SHP77 (cell line): ENCODE measurements at places on chromosomes 6 and 20.

DNA sequence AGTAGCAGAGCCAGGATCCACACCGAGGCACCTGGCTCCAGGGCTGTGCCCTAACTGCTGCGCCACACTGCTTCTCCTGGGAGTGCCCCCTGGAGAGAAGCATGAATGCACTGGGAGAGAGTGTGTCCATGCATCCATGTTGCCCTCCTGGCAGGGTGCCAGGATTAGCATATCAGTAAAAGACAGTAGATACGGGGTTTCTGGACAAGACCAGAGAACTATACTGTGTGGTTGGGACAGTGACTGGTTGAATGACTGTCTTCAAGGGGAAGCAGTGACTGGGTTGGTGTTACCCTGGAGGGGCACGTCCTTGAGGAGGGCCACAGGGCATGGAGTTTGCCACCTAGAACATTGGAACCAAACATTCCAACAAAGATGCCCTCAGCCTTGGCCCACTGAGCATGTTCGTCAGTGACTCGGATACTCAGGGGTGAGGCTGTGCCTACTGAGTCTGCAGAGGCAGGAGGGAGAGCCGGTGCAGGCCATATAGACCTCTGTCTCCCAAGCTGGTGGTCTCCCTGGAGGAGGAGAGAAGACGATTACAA is 288.8 kb downstream of the CDC5L start:
- no peak for DNase-seq

DNA sequence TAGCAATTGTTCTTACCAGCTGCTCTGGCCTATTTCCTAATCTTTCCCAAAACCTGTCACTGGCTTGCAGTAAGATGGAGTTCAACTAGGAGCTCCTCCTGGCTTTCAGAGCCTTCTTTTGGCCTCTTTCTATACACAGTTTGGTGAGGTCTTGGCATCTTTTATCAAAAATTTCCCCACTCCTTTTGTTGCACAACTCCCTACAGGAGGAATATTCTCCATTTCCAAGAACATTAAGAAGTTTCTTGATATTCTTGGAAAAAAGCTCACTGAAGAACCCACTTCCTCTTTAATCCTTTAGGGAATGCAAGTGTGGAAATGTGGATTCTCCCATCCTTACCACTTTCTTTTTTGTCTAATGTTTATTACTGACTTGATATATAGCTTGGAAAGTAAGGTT is 171.3 kb upstream of the KCNK16 start:
- DNase-seq: no peak

DNA sequence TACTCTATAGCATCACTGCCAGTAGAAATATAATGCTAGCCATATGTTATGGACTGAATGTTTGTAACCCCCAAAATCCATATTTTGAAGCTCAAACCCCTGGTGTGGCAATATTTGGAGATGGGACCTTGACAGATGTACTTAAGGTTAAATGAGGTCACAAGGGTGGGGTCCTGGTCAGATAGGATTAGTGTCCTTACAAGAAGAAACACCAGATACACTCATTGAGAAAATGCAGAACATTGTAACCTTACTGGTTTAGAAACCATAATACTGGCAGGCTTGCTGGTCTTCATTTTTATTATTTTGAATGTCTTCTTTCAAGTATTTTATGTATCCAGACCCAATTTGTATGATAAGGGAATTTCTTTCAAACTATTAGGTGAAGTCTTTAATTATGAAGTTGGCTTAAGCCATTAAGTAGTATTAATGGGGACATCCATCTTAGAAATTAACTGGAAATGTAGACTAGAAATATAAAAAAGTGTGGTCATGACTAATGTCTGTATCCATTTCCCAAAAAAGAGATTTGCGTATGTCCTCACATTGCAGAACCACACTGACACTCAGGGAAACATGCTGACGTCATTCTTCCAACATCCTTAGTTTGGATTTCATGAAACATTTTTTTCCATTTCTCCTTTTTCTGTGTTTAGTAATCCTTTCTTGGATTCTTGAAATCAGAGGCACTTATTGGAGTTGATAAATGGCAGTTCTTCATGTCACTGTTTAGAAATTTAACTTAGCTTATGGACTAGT is 32.4 kb downstream of the SLC16A10 start:
- no peak for DNase-seq

DNA sequence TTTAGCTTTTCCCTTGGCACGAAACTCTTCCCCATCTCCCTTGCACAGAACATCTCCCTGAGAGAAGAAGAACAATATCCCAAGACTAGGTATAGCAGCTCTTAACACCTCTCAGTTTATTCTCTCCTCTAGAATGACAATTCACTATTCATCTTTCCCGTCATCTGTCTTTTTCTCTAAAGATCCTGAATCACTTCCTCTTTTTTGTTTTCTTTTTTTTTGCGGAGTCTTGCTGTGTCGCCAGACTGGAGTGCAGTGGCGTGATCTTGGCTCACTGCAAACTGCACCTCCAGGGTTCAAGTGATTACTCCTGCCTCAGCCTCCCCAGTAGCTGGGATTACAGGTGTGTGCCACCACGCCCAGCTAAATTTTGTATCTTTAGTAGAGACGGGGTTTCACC is 574.4 kb upstream of the MAP3K7 start:
- DNase-seq: no peak

DNA sequence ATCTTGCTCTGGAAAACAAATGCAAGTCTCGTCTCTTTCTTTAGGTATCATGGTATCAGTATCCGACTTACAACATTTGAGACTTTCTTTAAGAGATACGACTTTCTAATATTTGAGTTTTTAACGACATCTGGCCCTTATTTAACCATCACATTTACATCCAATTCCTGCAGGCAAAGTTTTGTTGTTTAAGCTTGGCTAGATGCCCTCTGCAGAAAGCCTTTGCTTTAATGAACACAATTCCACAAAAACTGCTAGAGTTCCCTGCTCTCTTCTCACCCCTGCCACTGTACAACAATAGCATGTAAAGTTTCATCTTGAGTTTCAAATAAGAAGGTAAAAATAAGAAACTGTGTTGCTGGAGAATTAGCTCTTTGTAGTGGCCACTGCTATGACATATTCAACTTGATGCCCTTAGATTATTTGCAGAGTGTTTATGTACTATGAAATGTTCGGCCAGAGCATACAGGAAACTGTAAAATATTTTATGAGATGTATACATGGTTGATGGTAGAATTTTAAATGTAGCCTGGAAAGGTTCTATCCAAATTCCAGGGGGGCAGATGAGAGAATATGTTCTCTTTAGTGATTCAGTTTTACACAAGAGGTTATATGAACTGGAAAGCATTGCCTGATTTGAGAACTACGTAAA is 438.6 kb downstream of the CDC5L start:
- DNase-seq: no peak

DNA sequence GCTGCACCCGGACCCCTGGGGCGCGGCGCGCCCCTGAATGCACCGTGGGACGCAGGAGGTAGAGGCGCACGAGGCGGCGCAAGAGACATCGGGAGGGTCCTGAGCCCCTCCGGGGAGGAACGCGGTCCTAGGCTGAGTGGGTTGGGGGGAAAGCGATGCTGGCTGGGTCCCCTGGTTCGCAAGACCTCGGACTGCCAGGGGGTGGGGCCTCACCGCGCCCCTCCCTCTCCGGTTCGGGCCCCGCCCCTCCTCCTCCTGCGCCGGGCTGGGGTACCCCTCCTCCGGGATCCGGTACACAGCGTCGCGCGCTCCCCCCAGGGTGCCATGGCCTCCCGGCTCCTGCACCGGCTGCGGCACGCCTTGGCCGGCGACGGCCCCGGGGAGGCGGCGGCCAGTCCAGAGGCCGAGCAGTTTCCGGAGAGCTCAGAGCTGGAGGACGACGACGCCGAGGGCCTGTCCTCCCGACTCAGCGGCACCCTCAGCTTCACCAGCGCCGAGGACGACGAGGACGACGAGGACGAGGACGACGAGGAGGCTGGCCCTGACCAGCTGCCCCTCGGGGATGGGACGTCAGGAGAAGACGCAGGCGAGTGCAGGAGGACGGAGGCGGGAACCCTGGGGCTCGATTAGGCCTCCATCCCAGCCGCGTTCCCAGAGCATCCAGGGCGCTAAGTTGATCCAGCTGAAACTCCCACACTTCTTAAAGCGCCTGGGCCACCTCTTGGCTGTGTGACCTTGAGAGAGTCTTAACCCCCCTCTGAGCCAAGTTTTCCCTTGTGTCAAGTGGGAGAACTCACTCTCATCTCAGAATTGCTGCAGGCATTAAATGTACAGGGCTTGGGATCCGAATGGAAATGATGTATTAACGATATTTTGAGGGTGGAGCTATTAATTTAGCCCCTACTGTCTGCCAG is 541 bp downstream of the SNX21 start:
- peak; percentile 18 for DNase-seq

GRCh38 chr6:100099189-100100074 is 105.4 kb upstream of the MCHR2 start:
- DNase-seq: peak; percentile 7
